Naive thymus-derived CD4-positive, alpha-beta T cell (primary cell): ENCODE measurements at places on chromosomes 1 and 21. TPM values are rescaled to one million over a fixed set of nuclear protein-coding genes. Genes with fewer than 3 reads are reported as not detected.

DNA sequence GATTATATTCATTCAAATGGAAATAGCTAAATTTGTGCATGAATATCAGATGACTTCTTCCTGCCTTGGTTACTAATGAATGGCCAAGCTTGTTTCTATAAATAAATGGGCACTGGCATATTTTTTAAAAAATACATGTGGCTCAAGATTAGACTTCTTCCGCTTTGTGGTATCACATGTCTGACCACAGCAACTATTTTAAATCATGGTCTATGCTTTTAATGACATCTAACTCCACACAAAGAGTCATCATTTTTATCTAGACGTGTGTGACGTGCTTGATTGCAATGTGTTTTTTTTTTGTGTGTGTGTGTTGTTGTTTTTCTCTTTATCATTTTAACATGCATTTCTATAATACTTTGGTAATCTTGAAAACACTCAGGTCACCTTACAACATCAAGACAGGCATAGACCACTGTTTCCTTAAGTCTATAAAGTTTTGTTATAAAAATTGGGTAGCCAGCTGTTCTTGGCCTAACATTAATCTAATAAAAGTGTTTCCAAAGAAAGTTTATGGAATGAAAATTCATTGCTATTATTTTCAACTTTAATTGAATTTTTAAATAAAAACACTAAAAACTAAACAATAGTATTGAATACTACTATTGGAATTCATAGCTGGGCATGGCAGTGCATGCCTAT, 29.5 kb downstream of the RGS1 start:
- no peaks in the 10 kb centered on the region for H3K27me3 ChIP-seq
- peaks cover 14% of the 10 kb centered on the region for H3K4me1 ChIP-seq
- H3K4me3 ChIP-seq = no peak overlapping the region
- no peak overlapping the region for H3K27ac ChIP-seq

DNA sequence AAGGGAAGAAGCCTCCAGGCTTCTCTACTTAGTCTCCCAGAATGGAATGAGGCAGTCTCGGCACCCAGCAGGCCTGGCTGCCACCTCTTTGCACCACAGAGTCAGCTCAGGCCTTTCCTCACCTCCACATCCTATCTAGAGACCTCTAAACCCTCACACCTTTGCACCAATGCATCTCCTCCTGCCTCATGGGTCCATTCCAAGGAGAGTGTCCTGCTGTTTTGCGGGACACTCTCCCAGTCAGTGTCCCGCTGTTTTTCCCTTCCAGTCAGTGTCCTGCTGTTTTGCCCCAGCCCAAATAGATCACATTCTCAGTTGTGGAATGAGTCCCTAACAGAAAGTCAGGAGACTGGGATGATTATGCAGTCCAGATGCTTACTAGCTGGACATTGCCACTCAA, 185.6 kb upstream of the CAMK1G start:
- H3K4me1 ChIP-seq = no peaks in the 10 kb centered on the region
- H3K4me3 ChIP-seq = no peak overlapping the region

- no peaks in the 10 kb centered on the region for H3K27me3 ChIP-seq
- no peak overlapping the region for H3K4me3 ChIP-seq
- DNase-seq = no peak
- H3K4me1 ChIP-seq = no peaks in the 10 kb centered on the region
- no peak overlapping the region for H3K27ac ChIP-seq
- no peaks in the 10 kb centered on the region for H3K36me3 ChIP-seq
These were observed 61.2 kb upstream of the ETV3 start for GRCh38 chr1:157199421-157199755.

LMOD1 gene
- not detected for polyA plus RNA-seq

- no peaks in the 10 kb centered on the region for H3K27me3 ChIP-seq
- H3K4me3 ChIP-seq = no peak overlapping the region
- H3K4me1 ChIP-seq = no peaks in the 10 kb centered on the region
- H3K36me3 ChIP-seq = no peaks in the 10 kb centered on the region
These were observed 26.2 kb upstream of the LRP8 start for GRCh38 chr1:53354119-53354518.

GRCh38 chr1:164781972-164782371, 223.0 kb downstream of the PBX1 start:
- no peaks in the 10 kb centered on the region for H3K4me1 ChIP-seq
- no peaks in the 10 kb centered on the region for H3K27me3 ChIP-seq
- H3K4me3 ChIP-seq = no peak overlapping the region

- no peak for DNase-seq
- H3K27ac ChIP-seq = no peak overlapping the region
These were observed 938 bp upstream of the ACTN2 start for GRCh38 chr1:236685205-236685916.

GRCh38 chr1:92872719-92873118, 40.9 kb downstream of the RPL5 start:
- H3K27me3 ChIP-seq = no peaks in the 10 kb centered on the region
- no peak for DNase-seq
- H3K27ac ChIP-seq = no peak overlapping the region
- H3K36me3 ChIP-seq = no peaks in the 10 kb centered on the region
- H3K4me3 ChIP-seq = no peak overlapping the region

SLC9C2 gene
- not detected for polyA plus RNA-seq

SPRR2E gene
- polyA plus RNA-seq = not detected

GRCh38 chr1:44433209-44433608, 28.2 kb downstream of the RNF220 start:
- DNase-seq = no peak
- H3K27ac ChIP-seq = no peak overlapping the region
- no peak overlapping the region for H3K4me3 ChIP-seq
- H3K4me1 ChIP-seq = no peaks in the 10 kb centered on the region
- H3K36me3 ChIP-seq = no peaks in the 10 kb centered on the region

DNA sequence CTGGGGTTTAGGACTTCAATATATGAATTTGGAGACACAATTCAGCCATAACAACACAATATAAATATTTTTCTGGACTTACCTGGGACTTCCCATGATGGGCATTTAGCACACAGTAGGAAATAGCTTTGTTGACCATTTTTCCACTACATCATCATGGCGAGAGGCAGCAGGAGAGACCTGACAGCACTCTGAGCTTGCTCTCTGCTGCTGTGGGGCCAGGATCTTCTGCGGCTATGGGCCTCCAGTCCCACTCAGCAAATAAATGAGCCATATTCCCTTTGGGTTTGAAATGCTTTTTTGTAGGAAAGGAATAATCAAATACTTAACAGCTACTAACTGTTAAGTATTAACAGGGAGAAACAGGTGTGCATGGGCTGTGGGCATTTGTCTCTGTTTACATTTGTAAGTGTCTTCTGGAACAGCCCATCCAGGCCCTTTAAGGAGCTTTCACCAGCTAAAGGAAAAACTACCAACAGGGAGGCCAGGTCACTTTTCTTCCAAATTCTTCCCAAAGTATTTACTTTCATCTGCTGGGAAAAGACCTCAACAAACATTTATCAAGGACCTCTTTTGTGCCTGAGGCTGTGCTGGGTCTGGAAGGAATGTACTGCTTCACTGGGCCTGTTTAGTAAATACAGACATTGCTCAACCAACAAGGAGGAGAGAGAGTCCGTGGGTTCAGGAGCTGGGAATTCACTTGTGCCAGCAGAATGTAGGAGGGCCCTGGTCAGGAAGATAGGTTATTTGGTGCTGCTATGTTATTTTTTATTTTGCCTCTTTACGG, 133.2 kb downstream of the LRIG2 start:
- no peaks in the 10 kb centered on the region for H3K4me1 ChIP-seq
- H3K4me3 ChIP-seq = no peak overlapping the region
- H3K27ac ChIP-seq = no peak overlapping the region
- H3K27me3 ChIP-seq = no peaks in the 10 kb centered on the region
- H3K36me3 ChIP-seq = no peaks in the 10 kb centered on the region
- DNase-seq = no peak

ZBTB21 gene
- 4.3 TPM for polyA plus RNA-seq

GRCh38 chr1:172002725-172003345, 161.5 kb downstream of the DNM3 start:
- H3K27me3 ChIP-seq = no peaks in the 10 kb centered on the region
- H3K4me1 ChIP-seq = no peaks in the 10 kb centered on the region

DNA sequence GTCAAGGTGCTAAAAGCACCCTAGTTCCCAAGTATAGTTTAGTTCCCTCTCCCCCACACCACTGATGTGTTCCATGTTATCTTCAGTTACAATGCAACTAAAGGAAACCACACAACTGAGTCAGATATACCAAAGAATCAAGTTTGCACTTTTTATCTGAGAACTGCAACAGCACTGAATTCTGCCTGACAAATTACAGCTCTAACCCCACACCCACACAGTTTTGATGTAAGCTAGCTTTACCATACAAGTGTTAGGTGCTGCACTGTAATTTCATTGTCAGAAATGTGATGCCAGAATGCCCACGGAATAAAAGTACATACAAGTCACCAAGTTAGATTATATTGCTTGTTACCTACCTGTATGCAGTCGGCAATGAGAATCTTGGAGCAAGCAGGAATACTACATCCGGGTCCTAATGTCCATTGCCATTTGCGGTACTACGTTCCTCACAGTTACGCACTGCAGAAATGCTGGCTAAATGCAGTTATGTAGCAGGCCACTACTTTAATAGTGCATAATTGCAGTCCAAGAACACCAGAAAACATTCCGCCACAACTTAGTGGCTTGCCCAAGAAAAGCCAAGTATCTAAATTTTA, 12.1 kb downstream of the SFPQ start:
- no peak overlapping the region for H3K27ac ChIP-seq
- H3K27me3 ChIP-seq = no peaks in the 10 kb centered on the region
- H3K4me1 ChIP-seq = peaks cover 23% of the 10 kb centered on the region
- H3K4me3 ChIP-seq = no peak overlapping the region
- peaks cover 7% of the 10 kb centered on the region for H3K36me3 ChIP-seq

DNA sequence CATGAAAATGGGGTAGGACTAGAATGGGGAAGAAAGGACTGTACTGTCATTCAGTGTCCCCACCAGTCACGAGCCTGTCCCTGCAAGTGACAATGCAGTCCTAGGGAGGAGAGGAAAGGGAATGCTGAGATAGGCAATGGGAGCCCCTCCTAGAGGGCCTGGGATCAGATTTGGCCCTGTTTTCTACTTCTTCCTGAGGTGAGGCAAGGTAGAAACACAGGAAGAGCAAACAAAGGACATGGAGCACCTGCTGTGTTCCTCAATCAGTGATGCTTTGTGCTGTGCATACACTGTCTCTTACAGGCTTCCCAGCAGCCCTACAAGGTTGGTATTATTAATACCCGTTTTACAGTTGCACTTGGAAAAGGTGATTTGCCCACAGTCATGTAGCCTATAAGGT, 6.1 kb downstream of the FABP3 start:
- H3K36me3 ChIP-seq = no peaks in the 10 kb centered on the region
- H3K27me3 ChIP-seq = no peaks in the 10 kb centered on the region
- H3K4me1 ChIP-seq = no peaks in the 10 kb centered on the region
- H3K4me3 ChIP-seq = no peak overlapping the region

PPM1J gene
- polyA plus RNA-seq = not detected

OLIG1 gene
- not detected for polyA plus RNA-seq

- no peaks in the 10 kb centered on the region for H3K27me3 ChIP-seq
- H3K4me3 ChIP-seq = peak overlapping the region; percentile 88
- no peaks in the 10 kb centered on the region for H3K36me3 ChIP-seq
These were observed 796 bp upstream of the TDRKH start for GRCh38 chr1:151790940-151791651.

NEGR1 gene
- not detected for polyA plus RNA-seq
